ENCODE measurements at places on chromosomes 3 and 15.

DNA sequence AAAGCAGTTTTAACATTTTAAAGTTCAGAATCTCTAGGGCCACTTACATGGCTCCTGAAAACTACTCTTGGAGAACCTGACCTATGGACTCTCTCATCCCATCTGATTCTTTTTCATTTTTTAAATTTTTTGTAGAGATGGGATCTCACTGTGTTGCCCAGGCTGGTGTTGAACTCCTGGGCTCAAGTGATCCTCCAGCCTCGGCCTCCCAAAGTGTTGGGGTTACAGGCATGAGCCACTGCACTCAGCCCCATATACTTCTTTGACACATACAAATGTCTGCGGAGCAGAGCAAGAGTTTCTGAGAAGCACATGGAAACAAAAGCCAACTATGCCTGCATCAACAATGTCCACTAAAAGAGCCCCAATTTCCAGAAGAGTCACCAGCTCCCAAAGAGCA is 189.8 kb downstream of the FOXP1 start:
- no peak for DNase-seq

DNA sequence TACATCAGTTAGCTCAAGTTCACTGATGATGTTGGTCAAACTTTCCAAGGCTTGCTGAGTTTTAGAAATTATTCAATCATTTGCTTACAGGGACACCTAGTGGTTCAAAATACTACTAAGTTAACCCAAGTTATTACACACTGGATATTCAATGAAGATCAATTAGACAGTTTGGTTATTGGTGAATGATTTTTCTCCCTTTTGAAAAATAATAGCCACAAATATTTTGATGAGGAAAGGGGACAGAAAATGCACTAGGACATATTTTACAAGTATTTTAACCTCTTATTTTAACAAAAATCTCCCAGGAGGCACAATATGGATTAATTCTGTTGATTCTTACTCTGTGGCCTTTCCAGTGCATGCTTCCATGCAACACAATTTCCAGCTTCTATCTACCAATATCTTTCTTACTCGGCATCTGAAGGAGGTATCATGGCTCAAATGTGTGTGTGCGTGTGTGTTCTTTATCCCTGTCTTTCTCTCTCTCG is 20.1 kb upstream of the GOLGA6L2 start:
- DNase-seq, result no peak

DNA sequence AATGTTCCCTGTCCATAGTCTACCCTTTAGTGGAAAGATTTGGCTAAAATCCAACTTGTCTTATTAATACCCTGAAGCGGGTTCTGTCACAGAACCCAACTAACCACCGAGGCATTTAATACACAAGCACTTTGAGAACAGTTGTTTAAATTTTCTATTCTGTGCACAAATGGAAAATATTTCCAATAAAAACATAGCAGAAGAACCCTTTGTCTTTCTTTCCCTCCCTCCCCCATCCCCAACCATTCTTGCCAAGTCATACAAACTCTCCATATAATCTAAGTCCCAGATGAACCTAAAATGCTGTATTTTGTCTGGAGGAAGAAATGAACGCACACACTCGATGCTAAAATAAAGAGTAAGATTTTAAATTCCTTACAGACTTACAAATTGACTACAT is 126.9 kb upstream of the STRIT1 start:
- no peak for DNase-seq

GRCh38 chr3:55728461-55729100 is 241.5 kb upstream of the WNT5A start:
- DNase-seq, result no peak

DNA sequence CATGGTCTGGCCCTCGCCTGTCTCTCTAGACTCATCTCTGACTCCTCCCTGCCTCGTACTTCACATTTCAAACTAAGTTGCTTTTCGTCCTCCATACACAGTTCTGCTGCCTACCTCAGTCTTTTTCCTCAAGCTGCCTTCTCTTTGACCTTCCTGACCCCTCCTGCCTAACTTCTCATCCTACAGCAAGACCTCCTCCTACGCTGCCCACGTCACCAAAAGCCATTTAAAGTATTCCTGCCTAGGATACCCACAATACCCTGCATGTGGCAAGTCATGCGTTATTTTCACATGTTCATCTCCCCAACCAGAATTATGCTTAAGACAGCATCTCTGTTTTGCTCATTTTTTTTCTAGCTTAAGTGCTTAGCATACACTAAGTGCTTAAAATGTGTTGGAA is 56.7 kb downstream of the LHFPL4 start:
- DNase-seq, result no peak

- DNase-seq, result peak; percentile 66
Measured at GRCh38 chr3:127304121-127304744, 16.4 kb upstream of the PRR20G start.

- DNase-seq, result no peak
Measured at GRCh38 chr3:106184540-106185457, 316.0 kb upstream of the CBLB start.

DNA sequence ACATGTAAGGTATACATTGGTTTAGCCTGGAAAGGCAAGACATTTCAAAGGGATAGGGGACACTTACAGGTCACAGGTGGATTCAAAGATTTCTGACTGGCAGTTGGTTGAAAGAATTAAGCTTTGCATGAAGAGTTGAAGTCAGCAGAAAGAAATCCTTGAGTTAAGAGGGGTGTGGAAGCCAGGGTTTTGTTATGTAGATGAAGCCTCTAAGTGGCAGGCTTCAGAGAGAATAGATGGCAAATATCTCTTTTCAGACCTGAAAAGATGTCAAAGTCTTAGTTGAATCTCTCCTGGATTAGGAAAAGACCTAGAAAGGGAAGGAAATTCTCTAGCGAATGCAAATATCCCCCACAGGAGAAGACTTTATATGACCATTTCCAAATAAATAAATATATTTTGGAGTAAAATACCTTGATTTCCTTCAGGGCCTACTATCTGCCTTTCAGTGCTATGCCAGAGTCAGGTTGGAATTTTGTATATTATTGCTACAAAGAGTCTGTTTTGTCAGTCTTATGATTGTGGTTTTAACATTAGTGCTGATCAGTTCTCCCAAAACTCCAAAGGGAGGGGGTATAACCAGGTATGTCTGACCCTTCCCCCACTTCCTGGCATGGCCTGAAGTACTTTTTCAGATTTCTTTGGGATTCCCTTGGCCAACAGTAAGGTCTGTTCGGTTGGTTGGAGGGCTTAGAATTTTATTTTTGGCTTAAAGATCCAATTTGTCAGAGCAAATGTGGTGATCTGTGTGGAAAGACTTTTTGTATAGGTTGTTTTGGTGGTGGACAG is 286.4 kb downstream of the LRTM1 start:
- no peak for DNase-seq

DNA sequence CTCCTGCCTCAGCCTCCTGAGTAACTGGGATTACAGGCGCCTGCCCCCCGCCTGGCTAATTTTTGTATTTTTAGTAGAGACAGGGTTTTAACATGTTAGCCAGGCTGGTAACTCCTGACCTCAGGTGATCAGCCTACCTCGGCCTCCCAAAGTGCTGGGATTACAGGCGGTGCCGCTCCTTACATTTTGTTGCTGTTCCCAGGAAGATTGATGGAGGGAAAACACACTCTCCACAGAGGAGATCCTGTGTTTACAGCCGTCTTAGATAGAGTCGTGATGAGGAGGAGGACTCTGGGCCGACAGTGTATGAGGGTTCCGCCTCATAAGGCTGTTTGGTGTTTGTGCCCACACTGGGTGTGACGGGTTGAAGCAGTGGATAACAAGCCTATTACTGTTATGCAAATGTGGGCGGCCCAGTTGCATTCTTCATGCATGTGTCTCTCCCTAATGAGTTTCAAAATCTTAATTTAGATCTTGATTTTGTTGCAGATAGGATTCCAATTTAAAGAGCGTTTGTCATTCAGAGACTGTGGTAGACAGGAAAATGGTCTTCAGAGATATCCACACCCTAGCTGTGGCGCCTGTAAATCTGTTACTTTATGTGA is 60.0 kb downstream of the APBA2 start:
- DNase-seq, result no peak

GRCh38 chr3:133474251-133474801 is 74.5 kb downstream of the BFSP2 start:
- no peak for DNase-seq

- DNase-seq, result no peak
Measured at GRCh38 chr3:49476563-49476962, 6.5 kb downstream of the DAG1 start.

- DNase-seq, result no peak
Measured at GRCh38 chr15:70526221-70526973, 237.0 kb downstream of the UACA start.

- no peak for DNase-seq
Measured at GRCh38 chr15:70065006-70065722, 32.6 kb downstream of the TLE3 start.

DNA sequence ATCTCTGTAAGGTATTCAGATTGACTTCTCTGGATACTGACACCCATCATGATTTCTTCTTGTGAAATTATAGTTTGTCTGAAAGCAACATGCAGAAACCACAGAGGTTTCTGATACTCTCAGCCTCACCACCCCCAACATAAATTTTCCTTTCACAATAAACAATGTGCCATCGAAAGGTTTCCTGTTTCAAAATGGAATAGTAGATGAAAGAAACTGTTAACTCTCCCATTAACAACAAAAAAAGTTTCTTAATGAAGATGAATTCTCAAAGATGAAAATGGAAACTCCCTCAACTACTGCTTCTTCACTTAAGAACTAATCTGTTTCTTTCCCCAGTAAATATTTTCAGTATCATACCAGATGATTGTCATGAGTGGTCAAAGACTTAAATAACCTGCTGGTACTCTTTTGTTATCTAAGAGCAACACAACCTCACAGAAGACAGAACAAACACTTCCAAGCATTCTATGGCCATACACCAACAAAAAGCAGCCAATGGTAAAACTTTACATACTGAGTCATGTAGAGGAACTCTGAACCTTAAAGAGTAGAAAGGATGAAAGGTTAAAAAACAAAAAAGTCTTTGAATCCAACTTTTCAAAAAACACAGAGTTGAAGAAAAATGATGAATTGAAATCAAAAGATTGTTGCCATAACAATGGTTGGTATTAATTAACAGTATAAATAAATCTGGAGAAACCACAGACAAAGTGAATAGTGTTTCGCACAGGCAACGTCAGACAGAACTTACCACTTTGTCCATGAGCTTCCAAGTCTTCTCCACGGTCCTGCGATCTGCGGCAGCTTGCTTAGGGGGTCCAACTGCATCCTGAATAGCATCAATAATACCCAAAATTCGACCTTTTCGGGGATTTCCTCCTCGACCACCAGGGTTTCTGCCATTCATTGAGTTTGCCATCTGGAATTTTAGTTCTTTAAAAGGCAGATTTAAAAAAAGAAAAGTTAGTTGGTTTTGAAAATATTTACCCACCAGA is 1.9 kb downstream of the CBLB start:
- no peak for DNase-seq

- DNase-seq, result peak; percentile 35
Measured at GRCh38 chr3:132135628-132136333, 101.0 kb upstream of the CPNE4 start.

DNA sequence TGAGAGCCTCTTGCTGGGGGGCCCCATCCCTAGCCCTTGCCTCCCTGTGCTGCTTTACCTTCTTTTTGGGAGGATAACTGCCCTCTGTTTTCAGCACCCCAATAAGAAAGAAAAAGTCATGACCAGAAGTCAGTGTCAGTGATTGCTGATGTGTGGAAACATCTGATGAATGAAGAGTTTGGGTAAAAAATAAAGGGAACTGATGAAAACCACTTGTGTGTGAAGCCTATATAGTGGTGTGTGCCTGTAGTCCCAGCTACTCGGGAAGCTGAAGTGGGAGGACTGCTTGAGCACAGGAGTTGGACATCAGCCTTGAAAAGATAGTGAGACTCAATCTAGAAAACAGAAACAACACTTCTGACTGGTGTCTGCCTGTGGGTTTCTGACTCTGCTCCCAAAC is 9.8 kb upstream of the CELSR3 start:
- no peak for DNase-seq

DNA sequence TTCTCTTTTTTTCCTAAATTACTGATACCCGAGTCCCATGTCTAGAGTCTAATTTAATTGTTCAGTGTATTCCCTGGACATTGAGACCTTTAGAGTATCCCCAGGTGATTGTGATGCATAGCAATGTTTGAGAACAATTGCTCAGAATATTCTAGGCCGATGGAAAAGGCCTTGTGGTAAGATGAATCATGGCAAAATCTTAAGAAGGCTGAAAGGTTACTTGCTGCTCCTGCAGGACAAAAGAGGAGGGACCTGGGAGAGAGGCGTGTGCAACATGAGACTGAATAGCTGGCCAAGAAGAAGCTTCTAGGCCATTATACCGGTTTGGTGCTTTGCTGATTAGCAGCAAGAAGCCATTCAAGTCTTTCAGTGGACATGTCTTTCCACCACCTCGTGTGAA is 256.6 kb downstream of the ROBO2 start:
- DNase-seq, result no peak

DNA sequence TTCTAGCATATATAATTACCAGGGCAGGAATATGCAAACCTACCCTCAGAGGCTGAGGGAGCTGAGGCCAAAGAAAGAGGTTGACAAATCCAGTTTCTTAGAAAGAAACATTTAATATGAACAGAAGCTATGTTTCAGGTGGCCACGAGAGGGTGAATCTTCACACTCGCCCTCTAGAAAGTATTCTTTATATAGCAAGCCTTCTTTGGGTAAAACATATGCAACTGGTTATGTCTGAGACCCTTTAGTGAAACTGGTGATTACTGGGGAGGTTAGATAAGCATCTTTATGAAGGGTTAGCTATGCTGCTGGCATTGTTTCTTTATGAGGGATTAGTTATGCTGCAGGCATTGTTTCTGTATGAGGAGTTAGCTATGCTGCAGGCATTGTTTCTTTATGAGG is 50.7 kb upstream of the GOLGA6L2 start:
- no peak for DNase-seq

DNA sequence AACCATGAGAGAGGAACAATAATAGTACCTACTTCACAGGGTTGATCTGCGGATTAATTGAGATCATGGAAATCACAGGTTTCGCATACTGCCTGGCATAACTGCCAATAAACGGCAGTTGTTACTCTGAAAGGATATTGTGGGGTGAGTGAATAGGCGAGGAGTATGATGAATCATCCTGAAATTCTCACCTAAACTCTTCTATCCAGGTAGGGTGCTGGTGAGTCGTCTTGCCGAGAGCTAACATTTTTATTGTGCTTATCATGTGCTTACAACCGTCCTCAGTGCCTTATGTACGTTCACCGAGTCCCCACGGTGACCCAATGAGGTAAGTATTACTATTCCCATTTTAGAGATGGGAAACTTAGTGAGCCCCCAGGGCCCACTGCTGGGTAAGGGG is 52.4 kb upstream of the SRGAP3 start:
- no peak for DNase-seq

GRCh38 chr3:157136647-157137387 is 23.1 kb downstream of the CCNL1 start:
- no peak for DNase-seq

GRCh38 chr3:193129607-193130006 is 111.4 kb upstream of the PLAAT1 start:
- DNase-seq, result no peak

- DNase-seq, result no peak
Measured at GRCh38 chr3:150371741-150372254, 36.3 kb upstream of the TSC22D2 start.

- DNase-seq, result no peak
Measured at GRCh38 chr3:191972714-191973398, 511.9 kb downstream of the PYDC2 start.

Measured in 8988T (cell line).